RPMI7951 (cell line): ENCODE measurements at places on chromosomes 1 and 21.

GRCh38 chr1:234427950-234428646, 50.9 kb downstream of the TARBP1 start:
- no peak for DNase-seq

GRCh38 chr1:169487561-169487960, 1.8 kb upstream of the SLC19A2 start:
- peak; percentile 45 for DNase-seq

DNA sequence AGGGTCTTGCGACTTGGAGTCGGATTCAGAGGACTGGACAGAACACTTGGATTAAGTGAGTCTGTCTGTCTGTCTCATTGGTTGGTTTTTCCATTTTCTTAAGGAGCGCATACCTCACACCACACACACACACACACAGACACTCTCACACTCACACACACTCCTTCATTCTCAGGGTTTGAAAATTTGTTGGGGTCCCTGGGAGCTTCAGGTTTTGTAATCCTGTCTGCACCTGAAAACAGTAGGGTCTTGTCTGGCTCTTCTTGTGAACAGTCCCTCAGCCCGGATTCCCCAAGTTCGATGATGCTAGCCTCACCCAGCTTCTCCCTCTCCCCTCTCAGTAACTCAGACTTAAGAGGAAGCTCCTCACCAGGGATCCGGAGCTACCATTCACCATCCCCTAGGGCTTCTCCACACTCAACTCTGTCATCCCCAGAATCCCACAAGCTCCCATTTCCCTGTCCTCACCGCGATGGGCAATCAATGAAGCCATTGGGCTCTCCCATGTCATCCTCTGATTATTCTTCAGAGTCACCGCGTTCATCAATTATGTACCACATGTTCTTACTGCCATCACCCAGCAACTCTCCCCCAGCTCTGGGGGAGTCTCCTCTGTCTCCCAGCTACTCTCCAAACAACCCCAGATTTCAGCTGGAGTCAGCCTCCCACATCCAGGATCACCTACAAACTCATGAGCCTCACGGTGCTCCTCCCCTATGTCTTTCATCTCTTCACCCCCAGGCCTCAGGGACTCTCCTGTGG, 1530.9 kb upstream of the TPTE start:
- DNase-seq, result peak; percentile 85

GRCh38 chr1:15760520-15761211, 2.1 kb downstream of the FBLIM1 start:
- peak; percentile 96 for DNase-seq

GRCh38 chr1:23593042-23593521, 33.8 kb upstream of the ID3 start:
- no peak for DNase-seq

DNA sequence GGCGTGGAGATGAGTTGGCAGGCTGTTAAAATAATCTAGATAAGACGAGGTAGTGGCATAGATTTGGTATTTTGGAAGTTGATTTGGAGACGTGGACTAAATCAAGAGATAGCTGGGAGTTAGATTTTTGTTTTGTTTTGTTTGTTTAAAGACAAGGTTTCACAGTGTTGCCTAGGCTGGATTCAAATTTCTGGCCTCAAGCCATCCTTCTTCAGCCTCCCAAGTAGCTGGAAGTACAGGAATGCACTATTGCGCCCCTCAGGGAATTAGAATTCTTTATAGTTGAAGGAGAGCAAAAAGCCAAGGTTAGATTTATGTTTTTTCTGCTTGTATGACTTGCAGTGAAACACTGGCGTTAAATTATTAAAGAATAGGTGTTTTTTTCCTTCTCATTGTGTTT, 22.3 kb upstream of the SNRPE start:
- DNase-seq, result peak; percentile 9

DNA sequence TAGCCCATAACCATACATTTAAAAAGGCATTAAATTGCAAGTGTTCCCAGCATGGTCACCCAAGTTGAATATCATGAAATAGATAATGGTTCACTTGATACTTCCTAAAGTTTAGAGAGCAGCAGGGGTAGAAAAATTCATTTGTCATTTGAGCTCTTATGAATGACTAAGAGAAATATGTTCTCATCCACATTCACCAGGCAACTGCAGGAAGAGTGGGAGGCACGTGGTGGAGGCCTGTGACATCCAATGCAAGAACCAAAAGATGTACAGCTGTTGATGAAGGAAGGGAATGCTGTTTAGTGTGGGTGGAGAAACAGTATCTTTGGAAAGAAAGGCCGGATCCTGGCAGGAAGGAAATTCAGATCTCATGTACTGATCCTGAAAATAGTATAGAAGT, 473.1 kb downstream of the ADGRL2 start:
- DNase-seq, result no peak

- no peak for DNase-seq
Observed at GRCh38 chr1:175094626-175095025, 27.0 kb downstream of the TNN start.

GRCh38 chr1:30191154-30191702, 532.2 kb downstream of the MATN1 start:
- DNase-seq, result peak; percentile 87

DNA sequence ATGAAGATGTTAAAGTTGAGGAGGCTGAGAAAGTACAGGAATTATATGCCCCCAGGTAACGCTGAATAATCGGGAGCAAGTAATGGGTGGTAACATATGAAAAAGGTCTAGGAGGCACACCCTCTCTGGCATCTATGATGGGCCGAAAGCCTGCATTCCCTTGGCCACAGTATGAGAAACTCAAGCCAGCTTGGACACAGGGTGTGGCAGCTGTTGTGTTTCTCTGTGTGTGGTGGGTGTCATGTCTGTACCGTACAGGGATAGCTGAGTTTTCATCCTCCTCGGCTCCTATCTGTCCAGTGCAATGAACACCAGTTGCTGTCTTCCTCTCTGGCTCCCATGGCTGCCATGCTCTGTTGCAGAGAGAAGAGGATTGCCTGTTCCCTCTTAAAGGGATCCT, 32.9 kb downstream of the NBPF3 start:
- DNase-seq, result no peak

DNA sequence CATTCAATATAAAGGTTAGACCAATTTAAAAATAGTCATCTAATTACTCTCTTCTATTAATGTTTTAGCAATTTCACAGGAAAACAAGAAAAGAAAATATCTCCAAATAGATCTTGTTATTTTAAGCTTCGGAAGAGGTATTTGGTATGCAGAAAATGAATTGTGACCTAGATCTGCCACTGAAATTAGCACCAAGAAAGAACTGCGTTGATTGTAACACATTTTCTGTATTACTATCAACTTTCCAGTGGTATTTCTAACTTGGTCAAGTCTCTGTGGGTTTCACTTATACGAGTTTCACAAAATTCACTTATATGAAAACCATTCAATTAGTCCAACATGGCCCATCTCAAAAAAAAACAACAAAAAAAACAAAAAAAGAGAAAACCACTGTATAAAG, 11.8 kb downstream of the RSBN1 start:
- DNase-seq, result no peak

GRCh38 chr21:46061518-46061917, 36.4 kb upstream of the COL6A2 start:
- DNase-seq, result no peak

DNA sequence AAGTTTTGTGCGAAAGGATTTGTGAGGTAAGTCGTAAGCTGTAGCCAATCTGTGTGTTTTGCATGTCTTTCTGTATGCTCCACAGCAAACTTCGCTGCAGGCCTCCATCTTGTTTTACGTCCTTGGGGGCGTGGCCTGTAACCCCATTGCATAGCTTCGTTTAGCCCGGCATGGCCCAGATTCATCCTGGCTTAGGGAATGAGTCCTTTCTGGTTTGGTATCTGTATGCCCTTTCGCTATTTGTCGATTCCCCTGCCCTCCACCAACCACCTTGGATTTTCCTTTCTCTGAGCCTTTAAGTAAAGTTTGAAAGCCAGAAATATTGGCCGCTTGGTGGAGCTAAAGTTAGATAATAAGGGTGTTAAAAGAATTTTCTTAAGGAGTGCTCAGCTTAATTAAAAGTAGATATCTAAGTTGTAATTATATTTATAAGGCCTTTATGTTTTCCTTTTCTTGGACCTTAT, 1.1 kb downstream of the THEM4 start:
- peak; percentile 79 for DNase-seq

GRCh38 chr1:184153731-184154130, 102.2 kb downstream of the TSEN15 start:
- peak; percentile 13 for DNase-seq

DNA sequence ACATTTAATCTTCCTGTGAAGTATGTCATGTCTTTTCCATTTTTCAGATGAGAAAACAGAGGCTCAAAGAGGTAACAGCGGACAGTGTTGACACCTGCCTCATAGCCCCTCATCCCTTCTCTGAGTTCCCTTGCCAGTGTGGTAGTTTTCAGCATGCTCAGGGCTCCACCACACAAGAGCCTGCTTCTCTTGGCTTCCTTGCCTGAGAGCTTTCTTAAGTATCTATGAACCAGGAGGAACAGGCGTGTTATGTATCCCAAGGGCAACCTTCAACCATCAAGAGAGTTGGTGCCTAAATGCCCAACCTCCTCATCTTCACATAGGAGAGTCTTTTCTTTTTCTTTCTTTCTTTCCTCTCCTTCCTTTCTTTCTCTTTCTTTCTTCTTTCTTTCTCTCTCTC, 5.9 kb upstream of the PAFAH2 start:
- DNase-seq, result no peak

DNA sequence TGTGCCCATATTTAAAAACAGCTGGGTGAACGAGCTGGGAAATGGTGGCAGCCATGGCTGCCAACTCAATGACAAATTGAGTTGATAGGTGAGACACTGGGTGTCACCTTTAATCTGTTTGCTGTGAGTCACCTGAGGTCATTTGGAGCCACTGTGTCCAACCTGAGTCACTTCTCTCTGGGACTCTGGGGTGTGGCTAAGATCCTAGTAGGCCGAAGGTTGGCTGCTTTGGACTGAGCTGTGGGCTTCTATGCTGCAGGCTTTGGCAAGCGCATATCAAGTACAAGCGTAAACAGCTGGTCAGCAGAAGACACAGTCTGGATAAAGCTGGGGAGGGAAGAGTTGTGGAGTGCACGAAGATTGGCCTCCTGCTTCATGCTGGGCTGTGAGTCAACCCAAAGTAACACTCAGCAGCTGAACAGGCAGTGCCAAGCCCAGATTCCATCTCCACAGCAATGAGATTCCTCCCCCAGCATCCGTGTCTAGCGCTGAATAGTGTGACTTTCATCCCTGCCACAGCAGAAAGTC, 24.0 kb downstream of the TEX35 start:
- DNase-seq, result peak; percentile 96

DNA sequence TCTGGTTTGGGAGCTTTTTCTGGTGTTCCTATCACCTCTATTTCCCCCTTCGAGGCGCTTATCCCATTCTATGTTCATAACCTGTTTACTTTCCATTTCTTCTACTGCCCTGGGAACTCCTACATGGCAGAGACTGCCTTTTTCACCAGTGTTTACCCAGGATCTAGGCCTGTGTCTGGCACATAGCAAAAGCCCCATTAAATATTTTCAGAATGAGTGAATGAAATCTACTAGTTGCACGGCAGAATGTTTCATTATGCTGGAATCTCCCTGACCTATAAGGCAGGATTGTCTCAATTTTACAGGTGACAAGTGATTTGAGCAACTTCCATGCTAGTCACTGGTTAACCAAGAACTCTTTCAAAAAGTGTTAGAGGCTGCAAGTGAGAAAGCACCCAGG, 70.1 kb downstream of the PGM1 start:
- DNase-seq, result peak; percentile 39

- no peak for DNase-seq
Observed at GRCh38 chr1:7638078-7638477, 133.0 kb upstream of the VAMP3 start.

DNA sequence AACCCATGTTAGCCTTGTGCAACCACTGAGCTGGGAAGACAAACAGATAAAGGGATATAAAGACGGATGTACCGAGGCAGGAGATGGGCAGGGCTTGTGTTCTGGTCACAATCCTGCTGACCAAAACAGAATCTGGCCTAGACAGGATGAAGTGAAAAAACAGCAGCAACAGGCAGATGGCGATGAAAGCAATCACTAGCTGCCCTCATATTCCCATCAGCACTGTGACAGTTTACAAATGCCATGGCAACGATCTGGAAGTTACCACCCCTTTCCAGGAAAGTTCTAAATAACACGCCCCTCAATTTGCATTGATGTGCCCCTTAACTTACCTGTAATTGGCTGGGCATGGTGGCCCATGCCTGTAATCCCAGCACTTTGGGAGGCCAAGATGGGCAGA, 40.6 kb upstream of the CD46 start:
- DNase-seq, result peak; percentile 20

GRCh38 chr1:57839067-57839466, 415.2 kb upstream of the DAB1 start:
- no peak for DNase-seq

- DNase-seq, result peak; percentile 28
Observed at GRCh38 chr1:244665771-244666217, 12.9 kb downstream of the DESI2 start.
